ENCODE measurements at places on chromosomes 4 and X. TPM values are rescaled to one million over a fixed set of nuclear protein-coding genes. Genes with fewer than 3 reads are reported as not detected.

- no peak for DNase-seq
Measured at GRCh38 chrX:20374450-20374849, 107.7 kb upstream of the RPS6KA3 start.

- peak; percentile 12 for DNase-seq
Measured at GRCh38 chrX:154815274-154815818, 10.1 kb upstream of the MPP1 start.

GRCh38 chrX:45758319-45758718 lies 557.6 kb upstream of the DIPK2B start:
- DNase-seq: peak; percentile 84

GRCh38 chr4:8344377-8344776 lies 74.8 kb downstream of the HTRA3 start:
- DNase-seq: no peak

DNA sequence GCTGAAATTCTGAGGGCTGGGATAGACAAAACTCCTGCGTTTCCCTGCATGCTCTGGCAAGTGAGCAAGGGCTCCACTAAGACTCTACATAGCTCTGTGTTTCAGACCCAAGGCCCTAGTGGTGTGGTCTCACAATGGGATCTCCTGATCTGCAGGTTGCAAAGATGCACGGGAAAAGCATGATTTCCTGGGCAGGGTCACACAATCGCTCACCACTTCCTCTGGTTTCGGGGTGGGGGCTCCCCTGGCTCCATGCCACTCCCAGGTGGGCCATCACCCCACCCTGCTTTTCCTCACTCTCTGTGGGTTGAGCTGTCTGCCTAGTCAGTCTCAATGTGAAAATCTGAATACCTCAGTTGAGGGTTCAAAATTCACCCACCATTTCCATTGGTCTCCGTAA lies 111.5 kb downstream of the KLF8 start:
- no peak for DNase-seq

- DNase-seq: peak; percentile 30
Measured at GRCh38 chr4:76435528-76436319, 695 bp downstream of the SHROOM3 start.

MEPE gene
- polyA plus RNA-seq: not detected

DNA sequence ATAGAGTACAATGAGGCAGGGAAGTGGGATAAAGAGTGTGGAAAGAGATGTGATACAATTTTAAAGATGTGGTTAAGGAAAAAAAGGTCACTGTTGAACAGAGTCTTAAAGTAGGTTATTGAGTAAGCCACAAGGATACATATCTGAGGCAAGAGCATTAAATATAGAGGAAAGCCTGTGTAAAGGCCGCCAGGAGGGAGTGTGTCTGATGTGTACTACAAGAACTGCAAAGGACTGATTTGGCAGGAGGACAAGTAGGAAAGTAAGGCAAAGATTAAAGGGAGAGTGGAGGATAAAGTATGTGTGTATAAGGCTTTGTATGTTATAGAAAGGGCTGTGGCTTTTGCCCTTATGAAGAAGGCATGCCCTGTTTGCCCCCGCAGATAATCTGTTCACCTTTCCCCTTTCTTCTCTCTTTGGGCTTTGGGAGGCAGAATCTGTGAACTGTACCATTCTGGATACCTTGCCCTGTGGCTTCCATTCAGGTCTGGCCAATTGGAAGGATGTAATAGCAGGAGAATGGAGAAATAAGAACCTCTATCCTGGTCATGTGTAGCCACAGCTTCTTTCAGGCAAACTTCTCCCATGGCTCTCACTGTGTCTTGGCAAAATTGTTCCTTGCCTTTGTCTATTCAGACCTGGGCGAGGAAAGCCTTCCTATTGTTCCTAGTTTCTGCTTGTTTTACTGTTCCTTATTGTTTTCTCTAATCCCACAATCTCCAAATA lies 68.9 kb upstream of the FAM47B start:
- no peak for DNase-seq

GRCh38 chr4:108533245-108533844 lies 87.0 kb upstream of the RPL34 start:
- DNase-seq: no peak

DNA sequence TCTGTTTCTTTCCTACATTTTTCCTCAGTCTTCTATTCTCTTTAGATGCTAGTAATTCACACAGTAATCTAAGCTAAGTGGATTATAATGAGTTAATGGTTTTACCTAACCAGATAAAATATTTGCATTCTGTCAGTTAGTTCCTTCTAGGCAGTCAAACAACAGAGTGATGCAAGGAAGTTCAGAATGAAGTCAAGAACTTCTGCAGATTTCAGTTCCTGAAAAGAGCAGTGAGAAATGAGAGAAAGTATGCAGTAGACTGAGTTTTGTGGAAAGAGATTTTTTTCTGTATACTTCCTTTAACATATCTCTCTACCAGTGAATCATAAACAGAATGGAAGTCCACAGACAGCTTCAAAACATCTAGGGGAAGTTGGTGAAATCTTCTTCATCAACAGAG lies 774.0 kb upstream of the POU3F4 start:
- DNase-seq: no peak

GRCh38 chr4:85406185-85406584 lies 68.8 kb upstream of the ARHGAP24 start:
- DNase-seq: no peak

DNA sequence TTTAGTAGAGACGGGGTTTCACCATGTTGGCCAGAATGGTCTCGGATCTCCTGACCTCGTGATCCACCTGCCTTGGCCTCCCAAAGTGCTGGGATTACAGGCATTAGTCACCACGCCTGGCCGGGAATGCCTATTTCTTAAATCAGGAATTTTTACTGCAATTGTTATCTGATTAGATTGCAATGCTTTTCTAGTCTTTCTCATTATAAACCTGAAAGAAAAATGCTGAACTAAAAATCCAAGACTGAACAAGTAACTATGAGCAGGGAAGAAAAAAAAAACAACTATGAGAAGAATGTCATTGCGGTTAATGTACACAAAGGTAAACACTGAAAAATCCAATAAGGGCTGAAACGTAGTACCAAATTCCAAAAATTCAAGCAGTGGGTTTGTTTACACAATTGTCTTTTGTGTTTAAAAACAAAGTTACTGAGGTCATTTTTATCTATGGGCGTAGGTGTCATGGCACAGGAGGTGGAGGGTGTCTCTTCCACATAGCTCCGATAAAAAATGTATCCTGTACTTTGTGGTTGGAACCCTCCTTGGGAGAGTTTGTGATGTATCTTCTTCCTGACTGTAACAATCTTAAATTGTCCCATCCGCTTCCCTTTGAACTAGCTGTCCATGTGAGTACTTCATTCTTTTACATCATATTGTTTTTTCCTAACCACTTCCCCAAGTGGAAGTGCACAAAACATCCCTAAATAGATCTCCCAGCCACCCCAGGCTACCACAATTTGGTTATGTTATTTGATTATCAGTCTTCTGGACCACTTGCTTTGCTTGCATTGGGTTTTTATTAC lies 11.1 kb upstream of the TMEM156 start:
- no peak for DNase-seq

DNA sequence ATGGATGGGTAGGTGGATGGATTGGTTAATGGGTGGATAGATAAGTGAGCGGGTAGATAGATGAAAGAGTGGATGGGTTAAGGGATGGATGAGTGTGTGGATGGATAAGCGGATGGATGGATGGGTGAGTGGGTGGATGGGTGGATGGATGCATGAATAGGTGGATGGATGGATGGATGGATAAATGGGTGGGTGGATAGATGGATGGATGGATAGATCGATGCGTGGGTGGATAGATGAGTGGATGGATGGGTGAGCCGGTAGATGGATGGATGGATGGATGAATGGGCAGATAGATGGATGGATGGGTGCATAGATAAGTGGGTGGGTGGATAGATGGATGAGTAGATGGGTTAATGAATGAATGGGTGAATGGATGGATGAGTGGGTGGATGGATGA lies 90.9 kb downstream of the CPZ start:
- DNase-seq: no peak

DNA sequence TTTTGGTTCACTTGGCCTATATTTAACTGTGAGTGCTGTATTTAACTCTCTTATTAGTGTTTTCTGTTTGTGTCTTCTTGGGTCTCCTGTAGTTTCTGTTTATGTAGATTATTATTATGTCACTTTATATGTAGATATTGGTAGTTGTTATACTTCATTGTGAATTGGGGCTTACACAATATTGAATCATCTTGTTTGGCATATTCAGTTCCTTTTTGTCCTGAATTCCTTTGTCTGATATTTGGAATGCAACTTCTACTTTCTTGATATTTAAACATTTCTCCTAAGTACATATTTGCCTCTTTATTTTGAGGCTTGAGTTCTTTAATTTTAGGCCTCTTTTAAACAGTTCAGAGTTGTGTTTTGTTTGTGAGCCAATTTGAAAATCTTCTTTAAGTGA lies 544.8 kb upstream of the ADGRL3 start:
- no peak for DNase-seq

RBMXL3 gene
- polyA plus RNA-seq: not detected

GRCh38 chr4:74159143-74159709 lies 1.3 kb downstream of the MTHFD2L start:
- DNase-seq: peak; percentile 62

DNA sequence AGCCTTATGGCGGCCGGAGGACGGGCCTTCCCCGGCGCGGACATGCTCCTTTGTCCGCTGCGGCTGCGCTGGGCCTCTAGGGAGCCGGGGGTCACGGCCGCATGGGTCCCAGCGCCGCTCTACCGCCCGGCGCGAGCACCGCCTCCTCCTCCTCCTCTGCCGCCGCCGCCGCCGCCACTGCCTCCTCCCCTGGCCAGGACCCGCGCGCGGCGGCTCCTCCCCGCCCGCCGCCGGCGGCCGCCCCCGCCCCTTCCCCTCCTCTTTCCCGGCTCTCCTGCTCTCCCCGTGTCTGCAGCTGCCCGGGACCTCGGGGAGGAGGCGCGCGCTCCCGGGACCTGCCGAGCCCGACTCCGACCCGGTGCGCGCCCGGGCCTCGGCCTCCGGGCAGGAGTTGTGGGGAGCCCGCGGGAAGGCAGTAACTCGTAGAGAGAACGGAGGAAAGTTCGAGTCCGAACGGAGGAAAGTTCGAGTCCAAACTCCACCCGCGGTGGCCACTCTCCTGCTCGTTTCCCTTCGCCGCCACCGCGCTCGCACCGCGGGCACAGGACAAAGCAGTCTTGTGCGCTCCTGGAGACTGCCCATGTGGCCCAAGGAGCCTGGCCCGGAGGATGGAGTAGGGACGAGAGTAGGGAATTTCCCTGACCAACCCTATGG lies at the start of gene ADGRA3:
ADGRA3 (minus strand) TSS at position 179 of the 654 bp plus-strand sequence. CDS start 282 bp downstream, outside the sequence.
- peak; percentile 77 for DNase-seq

DNA sequence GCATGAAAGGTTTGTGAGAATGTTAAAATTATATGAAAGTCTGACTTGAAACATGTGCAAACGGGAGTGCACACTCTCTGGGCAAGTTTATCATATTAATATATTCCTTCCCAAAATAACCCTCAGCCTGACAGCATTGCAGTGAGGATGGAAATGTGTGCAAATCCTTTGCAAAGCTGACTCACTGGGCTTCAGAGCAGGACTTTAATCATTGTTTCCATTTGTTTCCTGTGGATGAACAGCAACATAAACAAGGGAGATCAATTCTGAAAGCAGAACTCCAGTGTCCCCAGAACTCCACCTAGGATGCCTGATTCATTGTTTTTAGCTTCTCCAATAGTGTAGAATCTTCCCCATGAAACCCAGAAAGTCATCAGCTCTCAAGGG lies 32.9 kb downstream of the SLC2A9 start:
- peak; percentile 53 for DNase-seq

DNA sequence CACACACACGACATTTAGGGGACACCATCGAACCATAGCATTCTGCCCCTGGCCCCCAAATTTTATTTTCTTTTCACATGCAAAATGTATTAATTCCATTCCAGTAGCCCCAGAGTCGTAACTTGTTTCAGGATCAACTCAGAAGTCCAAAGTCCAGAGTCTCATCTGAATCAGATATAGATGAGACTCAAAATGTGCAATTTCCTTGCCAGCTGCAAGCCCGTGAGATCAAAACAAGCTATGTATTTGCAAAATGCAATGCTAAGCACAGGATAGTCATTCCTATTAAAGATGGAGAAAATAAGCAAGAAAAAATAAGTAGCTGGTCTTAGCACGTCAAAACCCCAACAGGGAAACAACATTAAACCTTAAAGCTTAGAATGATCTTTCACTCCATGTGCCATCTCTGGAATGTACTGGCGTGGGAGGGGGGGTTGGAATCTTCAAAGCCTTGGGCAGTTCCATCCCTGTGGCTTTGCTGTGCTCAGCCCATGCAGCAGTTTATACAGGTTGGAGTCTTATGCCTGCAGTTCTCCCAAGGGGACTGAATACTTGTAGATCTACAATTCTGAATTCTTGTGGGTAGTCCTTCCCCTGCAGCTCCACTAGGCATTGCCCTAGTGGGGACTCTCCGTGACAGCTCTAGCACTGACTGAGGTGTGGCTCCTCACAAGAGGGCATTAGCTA lies 47.7 kb upstream of the SYTL5 start:
- peak; percentile 9 for DNase-seq

XPNPEP2 gene
- 0.74 TPM for polyA plus RNA-seq

- no peak for DNase-seq
Measured at GRCh38 chr4:71216316-71216959, 122.4 kb upstream of the SLC4A4 start.

TMEM271 gene
- polyA plus RNA-seq: not detected

DNA sequence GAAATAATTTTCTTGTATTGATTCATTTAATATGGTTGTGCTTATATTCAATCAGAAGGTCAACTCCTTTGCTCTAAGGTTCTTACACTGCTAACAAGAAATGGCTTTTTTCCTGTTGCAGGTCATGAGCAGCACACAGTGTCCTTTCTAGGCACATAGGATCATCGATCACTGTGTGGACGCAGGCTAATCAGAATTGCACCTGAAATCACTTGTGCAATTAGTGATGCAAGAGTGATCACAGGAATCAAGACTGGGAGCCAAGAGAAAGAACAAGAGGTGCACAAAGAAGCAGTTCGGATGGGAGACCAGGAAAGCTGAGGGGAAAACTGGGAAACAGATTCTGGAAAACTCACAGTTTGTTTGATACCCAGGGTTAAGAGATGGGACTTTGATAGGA lies 21.1 kb downstream of the TDO2 start:
- no peak for DNase-seq

GRCh38 chr4:121964958-121965357 lies 13.1 kb upstream of the TRPC3 start:
- no peak for DNase-seq

DCTD gene
- polyA plus RNA-seq: 169 TPM

- DNase-seq: peak; percentile 7
Measured at GRCh38 chr4:145904413-145905177, 34.0 kb downstream of the ZNF827 start.

DNA sequence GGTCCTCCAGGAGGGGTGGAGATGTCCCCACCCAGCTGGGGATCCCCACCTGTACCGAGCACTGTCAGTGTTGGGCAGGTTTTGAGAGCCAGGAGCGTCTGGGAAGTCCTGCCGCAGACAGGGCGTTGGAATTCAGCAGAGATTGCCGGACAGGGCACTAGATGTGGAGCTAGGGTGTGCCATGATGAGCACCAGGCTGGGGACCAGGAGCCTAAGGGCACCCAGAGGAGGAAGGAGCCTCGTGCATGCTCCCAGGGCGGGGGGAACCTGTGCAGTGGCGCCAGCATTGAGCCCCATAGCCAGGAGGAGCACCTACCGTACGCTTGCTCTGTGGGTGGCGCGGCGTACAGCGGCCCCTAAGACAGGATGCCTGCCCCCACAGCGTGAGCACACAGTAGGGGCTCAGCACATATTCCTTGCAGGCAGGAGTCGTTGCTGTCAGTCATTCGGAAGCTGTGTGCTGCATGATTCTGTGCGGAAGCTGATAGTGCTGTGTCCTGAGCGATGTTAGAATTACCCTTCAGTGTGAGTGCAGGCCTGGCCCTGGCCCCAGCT lies 18.8 kb upstream of the TADA2B start:
- no peak for DNase-seq

CT83 gene
- not detected for polyA plus RNA-seq
